T-cell (primary cell): ENCODE measurements at places on chromosomes 13 and 19.

DNA sequence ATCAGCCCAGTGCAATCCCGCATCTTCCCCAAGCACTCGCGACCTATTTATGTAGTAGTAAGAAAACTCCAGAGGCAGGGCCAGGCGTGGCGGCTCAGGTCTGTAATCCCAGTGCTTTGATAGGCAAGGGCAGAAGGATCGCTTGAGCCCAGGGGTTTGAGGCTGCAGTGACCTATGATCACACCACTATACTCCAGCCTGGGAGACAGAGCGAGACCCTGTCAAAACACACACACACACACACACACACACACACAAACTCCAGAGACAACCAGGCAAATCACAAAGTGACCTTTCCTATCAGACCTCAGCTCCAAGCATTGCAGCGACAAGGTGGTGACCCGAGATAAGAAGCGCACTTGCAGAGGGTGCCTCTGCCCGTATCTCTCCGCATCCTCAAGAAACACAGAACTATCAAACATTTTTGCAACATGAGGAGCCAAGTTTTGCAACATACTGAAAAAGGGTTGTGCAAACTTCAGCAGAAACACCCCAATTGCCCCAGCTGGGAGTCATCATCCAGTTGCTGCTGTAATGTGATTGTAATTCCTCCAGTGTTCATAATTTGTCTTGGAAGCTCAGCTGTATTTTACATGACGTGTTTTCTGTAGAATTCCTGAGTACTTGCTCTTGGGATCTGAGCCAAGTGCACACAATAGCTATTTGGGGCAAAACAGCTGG, 8.7 kb upstream of the KLF2 start:
- DNase-seq = no peak

GRCh38 chr19:37943480-37943879, 36.5 kb downstream of the SIPA1L3 start:
- DNase-seq = no peak

GRCh38 chr13:50626101-50626547, 217.4 kb downstream of the DLEU7 start:
- no peak for DNase-seq

DNA sequence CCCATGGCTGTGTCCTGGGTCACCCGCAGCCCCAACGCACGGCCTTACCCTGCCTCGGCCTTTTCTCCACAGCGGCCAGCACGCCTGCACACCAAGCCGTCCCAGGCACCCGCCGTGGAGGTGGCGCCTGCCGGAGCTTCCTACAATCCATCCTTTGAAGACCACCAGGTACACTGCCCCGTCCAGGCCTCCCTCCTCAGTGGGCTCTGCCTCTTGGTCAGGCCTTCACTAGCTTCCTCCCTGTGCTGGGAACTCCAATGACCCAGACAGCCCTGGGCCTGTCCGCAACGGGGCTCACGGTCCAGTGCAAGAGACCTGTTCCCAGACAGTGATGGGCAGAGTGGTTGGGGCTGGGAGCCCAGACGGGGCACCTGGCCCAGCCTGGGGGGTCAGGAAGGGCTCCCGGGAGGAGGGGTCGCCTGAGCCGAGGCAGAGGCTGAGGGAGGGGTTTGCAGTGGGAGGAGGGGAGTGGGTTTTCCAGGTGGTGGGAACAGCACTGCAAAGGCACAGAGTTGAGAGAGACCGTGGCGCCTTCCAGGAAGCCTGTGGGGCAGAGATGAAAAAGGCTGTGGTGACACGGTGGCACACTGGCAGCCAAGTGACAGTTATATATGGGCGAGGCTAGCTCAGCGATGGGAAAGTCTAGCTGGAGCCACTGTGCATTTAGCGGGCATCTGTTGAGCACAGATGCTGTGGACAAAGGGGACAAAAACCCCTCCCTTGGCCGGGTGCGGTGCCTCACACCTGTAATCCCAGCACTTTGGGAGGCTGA, 7.3 kb downstream of the NOP53 start:
- no peak for DNase-seq

- DNase-seq = peak; percentile 70
Observed at GRCh38 chr19:18436671-18437490, 1.1 kb downstream of the ISYNA1 start.

- DNase-seq = no peak
Observed at GRCh38 chr19:7916103-7916954, 1.7 kb downstream of the TGFBR3L start.

DNA sequence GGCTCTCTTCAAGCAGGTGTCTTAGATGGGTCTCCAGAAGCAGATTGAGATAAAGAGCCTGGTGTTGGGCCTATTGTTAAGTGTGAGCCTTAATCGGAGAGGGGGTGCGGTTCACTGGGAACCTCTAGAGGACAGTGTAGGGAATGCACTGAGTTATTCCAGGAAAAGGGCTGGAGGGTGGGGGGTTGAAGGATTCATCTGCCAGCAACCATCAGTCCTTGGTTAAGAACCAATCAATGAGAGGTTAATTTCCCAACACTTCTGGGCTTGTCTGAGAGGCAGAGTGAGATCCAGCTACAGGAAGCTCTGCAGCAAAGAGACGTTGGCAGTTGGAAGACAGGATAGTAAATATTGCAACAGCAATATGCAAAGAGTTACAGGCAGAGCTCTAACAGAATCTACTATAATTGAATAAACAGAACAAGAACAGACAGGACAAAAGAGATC, 28.7 kb downstream of the CYP4F2 start:
- DNase-seq = peak; percentile 11

DNA sequence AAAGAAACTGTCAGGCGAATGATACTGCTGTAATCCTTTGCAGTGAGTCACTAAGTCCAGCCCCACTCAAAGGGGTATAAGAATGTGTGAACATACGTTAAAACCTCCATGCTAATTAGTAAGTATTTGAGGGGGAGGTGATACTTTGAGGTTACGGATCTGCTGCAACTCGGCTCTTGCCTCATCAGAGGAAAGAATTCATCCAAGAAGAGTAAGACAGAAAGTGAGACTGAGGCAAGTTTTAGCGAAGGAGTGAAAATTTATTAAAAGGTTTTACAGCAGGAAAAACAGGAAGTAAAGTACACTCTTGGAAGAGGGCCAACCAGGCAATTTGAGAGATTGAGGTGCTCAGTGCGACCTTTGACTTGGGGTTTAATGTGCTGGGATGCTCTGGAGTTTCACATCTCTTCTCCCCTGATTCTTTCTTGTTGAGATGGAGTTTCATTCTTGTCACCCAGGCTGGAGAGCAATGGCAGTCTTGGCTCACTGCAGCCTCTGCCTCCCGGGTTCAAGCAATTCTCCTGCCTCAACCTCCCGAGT, 9.8 kb downstream of the CLEC4M start:
- no peak for DNase-seq

DNA sequence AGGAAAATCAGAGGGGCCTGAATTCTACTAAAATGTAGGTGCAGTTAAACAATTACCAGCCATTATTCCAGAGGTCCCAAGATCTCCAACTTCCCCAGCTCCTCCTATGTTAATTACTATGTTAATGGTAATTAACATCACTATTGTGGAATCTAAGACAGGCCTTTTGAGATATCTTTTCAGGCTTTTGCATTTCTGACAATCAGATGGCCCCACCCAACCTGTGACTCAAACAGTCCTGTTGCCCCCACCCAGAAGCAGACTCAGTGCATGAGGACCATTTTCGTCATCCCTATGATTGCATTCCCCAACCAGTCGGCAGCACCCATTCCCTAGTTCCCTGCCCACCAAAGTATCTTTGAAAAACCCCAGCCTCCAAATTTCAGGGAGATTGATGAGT, 8.5 kb upstream of the ZNF30 start:
- DNase-seq = no peak

DNA sequence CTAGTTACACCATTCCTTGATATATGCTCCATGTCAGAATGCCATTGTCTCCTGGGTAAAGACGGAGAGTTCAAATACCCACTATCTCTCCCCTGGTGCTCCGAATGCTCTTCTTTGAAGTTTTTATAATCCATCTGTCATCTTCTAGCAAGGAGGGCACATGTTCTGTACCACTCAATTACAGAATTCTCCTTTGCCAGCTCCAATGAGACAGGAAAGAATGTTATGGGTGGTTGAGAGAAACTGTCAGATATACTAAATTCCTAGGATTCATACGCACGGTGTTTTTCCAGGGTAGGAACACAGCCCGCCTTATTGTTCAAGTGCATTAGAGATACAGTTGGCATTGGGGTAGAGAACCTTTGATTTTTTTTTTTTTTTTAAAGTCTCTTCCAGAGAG, 118.0 kb upstream of the ZNF536 start:
- DNase-seq = no peak

DNA sequence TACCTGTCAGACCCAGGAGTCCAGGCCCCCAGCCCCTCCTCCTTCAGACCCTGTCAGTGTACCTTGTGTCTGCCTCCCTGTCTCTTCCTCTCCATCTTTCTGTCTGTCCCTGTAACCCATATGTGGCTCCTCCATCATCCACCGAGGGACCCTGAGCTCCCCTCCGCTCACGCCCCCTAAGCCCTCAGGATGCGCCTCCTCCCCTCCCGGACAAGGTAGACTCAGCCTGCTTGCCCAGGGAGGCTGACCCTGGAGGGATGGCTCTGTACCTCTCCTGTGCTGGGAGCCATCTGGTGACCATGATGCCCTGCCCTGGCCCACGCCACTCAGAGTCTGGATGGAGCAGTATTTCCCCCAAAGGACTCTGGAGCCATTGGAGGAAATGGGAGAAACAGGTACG, 1.0 kb upstream of the CAPN12 start:
- no peak for DNase-seq

DNA sequence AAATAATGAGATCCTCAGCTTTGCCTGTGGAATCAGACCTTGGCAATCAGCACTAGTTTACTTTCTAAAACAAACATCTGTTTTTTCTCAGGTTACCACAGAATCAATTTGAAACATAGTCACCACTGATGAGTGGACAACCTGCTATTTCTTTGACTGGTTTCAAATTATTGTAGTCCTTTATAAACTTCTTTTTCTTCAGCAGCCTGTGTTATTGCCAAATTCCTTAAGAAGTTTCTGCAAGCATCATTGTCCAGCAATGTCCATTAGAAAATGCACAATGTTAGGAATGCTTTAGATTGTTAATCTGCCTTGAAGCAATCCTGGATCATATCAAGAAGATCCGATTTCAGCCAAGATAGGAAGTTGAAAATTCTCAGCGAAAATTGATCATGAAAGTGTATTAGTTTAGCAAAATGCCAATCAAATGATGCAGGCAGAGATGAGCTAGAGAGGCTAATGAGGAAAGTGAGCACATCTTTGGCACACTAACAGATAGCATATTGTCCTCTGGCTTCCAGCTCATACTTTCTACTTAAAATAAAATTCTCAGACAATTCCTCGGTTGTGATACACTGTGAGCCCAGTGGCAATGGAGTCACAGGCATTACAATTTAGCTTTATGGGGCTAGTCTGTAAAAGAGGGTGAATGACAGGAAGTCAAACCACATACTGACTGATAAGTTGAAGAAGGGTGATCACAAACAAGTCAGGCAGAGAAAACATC, 270.6 kb downstream of the SLITRK6 start:
- no peak for DNase-seq

GRCh38 chr13:105914291-105915036, 621.0 kb downstream of the EFNB2 start:
- DNase-seq = no peak

DNA sequence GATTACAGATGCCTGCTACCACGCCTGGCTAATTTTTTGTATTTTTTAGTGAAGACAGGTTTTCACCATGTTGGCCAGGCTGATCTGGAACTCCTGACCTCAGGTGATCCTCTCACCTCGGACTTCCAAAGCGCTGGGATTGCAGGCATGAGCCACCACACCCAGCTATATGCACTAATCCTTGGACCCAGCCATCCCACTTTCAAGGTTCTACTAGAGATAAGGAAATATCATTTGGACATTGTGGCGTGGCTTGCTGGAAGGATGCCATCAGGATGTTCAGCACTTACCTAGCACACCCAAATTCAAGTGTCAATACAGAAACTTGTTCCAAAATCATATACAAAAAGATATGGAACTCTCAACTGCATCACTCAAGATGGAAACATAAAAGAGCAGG, 136.4 kb downstream of the ABCC4 start:
- no peak for DNase-seq

- DNase-seq = no peak
Observed at GRCh38 chr19:18780631-18781030, 10.5 kb downstream of the COMP start.
